ENCODE measurements at places on chromosomes 11 and 22.

GRCh38 chr22:49803134-49803533 is 24.5 kb downstream of the BRD1 start:
- DNase-seq: no peak

DNA sequence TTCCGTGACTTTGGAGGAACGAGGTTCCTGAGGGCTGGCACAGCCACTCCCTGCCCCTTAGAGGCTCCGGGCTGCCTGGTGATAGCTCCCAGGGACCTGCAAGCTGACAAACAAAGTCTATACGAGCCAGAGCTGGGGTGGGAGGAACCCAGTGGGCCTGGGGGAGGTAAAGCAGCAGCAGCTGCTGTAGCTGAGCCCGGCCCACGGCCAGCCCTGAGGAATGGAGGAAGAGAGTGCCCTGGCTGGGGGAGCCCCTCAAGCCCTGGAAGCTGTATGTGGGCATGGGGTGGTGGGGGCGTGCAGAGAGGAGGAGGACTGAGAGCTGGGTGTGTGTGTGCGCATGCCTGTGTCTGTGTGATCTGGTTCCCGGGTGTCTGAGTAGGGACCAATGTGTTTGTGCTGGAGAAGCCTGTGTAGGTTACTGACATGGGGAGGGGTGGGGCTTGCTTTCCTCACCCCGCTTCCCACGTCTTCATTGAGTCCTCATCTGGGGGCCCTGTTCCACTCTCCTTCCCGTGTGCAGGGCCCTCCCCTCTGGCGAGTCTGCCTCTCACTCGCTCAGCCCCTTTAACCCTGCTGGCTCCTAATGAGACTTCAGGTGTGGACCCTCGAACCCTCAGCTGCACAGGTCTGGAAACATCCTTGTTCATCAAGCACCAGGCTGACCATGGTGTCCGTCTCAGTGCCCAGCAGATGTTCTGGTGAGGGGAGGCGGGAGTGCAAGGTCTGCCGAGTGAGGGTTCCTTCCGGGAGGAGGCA is 10.8 kb downstream of the ST3GAL4 start:
- DNase-seq: peak; percentile 11

DNA sequence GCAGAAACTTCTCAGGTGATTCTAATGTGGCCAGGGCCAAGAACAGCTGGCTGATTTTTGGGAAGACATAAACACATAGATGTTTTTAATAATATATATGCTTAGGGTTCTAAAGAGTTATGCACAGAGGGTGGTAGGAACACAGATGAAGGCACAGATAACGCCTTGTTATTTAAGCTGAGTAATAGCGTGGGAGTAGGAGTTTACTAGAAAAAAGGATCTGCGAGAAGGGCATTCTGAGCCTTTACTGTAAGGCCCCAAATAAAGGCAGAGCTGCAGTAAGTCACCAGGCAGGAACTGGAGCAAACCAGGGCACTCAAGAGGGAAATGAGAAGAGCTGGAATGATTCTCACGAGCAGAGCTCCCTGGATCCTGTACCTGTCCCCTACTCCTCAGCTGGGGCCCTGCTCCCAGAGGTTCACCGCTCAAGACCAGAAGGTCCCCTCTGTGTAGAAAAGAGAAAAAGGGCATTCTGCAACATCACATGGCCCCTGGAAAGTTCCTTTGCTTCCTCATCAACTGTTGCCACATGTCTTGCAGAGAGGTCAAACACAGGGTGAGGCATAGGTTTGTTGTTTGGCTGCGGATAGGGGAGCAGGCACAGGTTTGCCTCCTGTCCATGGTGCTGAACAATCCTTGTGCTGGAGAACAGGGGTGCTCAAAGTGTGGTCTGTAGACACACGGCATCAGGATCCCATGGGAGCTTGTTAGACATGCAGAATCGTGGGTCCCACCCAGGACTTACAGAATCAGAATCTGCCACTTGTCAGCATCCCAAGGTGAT is 125.7 kb downstream of the TENM4 start:
- no peak for DNase-seq

GRCh38 chr11:83835423-83835822 is 549.3 kb upstream of the CCDC90B start:
- no peak for DNase-seq

DNA sequence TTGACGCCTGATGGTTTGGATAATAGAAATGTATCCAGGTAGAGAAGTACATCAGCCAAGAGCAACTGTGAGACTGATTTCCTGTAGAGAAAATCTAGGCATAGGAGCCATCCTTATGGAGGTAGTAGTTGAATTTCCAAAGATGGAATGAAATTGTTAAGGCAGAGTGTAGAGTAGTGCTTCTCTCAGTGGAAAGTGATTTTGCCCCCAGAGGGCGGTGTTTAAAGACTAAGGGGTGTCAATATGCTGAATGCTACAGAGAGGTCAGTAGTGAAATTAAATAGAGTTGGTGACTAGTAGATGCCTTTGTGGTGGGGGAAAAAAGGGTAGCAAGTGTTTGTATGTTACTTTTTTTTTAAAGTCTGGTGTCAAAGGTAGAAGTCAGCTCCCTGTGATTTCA is 54.5 kb downstream of the TRIM44 start:
- DNase-seq: no peak

- DNase-seq: no peak
Observed at GRCh38 chr22:35809816-35810215, 92.1 kb downstream of the APOL5 start.

DNA sequence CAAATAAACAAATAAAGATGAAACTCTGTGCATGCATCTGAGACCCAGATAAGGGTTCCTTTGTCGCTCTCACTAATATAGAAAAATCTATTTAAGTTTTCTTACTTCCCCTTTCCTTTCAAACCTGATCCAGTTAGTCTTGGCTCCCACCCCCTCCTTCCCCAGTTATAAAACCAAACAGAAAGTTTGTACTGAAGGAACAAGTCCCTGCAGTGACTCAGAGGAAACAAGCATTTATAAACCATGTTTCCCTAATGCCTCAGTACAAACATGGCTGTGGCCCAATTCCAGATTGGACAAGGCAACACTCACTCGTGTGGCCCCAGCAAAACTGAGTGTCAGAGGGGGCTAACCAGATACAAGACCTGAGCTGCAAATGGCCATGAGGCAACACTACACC is 65.5 kb upstream of the ARHGAP20 start:
- no peak for DNase-seq

DNA sequence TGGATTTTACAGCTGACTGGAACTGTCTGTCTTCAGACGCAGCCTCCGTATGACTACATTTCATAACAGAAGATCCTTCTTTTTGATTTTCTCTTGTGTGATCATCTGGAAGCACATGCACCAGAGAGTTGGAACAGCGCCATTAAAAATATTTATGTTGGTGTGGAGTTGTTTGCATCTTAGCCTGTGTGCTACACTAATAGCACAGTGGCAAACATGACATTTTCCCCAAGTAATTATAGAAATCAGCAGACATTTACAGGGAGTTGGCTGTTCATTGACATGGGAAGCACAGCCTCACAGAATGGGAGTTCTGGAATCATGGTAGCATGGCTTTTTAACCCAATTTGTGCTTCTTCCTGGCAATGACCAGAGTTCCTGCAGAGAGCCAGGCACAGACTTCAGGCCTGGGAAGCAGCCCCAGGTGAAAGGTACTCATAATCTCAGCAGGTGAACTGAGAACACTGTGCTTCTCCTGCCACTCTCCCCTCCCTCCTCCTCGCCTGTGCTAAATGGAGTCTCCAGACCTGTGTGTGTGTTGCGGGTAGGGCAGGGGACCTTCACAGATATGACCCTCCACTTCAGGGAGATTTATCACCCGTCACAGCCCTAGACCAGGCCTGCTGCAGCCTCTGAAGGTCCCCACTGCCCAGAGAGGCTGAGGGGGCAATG is 82.8 kb upstream of the PLET1 start:
- peak; percentile 28 for DNase-seq

DNA sequence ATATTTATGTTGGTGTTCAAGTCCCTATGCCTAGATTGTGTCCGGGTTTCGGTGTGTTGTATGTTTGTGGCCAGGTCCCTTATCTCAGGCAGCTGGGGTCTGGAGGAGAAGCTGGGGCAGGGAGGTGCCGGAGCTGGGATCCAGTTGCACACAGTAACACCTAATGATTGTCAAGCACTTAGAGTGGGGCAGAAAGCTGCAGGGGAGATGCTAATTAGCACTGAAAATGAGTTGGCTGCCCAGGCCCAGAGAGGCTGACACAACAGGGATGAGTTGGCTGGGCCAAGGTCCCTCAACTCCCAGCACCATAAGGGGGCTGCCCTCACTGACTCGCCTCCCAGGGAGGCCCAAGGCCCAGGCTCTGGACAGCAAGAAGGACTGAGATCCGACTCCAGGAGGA is 12.2 kb downstream of the PDE2A start:
- DNase-seq: no peak

GRCh38 chr11:113663567-113663966 is 42.5 kb downstream of the TMPRSS5 start:
- DNase-seq: no peak
